ENCODE measurements at places on chromosomes 3 and 15.

DNA sequence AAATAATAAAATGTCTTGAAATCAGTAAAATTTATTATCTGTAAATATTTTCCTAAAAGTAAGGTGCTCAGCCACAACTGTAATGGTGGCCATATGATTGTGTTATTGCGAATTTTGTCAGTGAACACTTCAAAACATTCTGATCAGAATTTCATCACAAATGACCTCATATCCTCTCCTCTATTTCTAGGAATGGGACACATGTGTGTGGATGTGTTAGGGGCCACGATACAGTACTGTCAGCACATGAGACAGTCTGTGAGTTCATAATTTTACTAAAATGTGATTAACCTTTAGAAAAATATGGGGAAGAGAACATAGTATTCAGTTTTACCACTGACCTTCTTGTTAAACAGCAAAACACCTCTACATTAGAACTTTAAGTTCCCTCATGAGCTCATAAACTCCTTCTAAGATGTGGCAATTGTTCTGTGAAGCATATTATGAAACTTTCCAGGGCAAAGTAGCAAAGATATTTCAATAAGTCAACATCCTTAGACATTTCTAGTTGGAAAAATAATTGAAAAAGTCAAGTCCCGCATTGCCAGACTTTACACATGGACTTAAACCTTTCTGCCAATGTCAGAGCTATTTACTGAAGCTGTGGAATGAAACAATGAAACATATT is 158.2 kb upstream of the ABI3BP start:
- no peak for DNase-seq

GRCh38 chr3:136562026-136562425 is 190.2 kb downstream of the STAG1 start:
- DNase-seq, result no peak

DNA sequence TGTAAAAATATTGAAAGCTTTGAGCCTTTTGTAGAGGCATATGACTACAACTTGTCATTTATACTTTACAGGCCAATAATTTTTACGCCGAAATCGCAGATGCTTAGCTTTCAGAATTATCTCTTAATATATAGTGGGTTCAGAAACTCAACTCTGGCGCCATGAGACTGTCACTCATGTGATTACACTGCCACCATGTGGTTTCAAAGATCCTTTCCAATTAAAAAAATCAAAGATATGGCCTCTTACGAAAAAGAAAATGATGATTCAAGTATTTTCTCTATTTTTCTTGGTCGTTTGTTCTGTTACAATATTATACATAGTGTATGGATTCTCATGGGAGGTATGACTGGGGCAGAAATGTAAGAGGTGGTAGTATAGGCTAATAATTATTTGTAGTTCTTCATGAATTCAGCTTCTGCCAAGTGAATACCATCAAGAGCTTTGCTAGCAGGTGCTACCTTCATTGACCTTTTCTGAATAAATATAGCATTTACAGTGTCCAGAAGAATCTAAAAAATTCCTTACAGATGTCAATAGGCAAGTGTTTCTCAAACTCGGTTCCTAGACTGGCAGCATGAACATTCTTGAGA is 751.7 kb upstream of the GOLIM4 start:
- DNase-seq, result no peak

- no peak for DNase-seq
These were observed 3.3 kb upstream of the GLB1 start for GRCh38 chr3:33100229-33100628.

GRCh38 chr15:75669191-75669878 is 21.6 kb downstream of the SNX33 start:
- no peak for DNase-seq

DNA sequence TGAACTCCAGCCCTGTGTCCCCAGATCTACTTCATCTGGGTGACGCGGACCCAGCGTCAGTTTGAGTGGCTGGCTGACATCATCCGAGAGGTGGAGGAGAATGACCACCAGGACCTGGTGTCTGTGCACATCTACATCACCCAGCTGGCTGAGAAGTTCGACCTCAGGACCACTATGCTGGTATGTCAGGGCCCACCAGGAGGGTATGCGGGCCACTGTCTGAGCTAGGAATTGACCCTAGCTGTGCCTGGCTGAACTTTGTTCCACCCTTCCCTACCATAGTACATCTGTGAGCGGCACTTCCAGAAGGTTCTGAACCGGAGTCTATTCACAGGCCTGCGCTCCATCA is 24.3 kb downstream of the SHF start:
- DNase-seq, result no peak

GRCh38 chr3:157405457-157405856 is 31.2 kb upstream of the PTX3 start:
- no peak for DNase-seq

GRCh38 chr15:53457479-53457878 is 302.0 kb downstream of the WDR72 start:
- no peak for DNase-seq

- no peak for DNase-seq
These were observed 15.3 kb upstream of the RTP4 start for GRCh38 chr3:187352581-187353575.

DNA sequence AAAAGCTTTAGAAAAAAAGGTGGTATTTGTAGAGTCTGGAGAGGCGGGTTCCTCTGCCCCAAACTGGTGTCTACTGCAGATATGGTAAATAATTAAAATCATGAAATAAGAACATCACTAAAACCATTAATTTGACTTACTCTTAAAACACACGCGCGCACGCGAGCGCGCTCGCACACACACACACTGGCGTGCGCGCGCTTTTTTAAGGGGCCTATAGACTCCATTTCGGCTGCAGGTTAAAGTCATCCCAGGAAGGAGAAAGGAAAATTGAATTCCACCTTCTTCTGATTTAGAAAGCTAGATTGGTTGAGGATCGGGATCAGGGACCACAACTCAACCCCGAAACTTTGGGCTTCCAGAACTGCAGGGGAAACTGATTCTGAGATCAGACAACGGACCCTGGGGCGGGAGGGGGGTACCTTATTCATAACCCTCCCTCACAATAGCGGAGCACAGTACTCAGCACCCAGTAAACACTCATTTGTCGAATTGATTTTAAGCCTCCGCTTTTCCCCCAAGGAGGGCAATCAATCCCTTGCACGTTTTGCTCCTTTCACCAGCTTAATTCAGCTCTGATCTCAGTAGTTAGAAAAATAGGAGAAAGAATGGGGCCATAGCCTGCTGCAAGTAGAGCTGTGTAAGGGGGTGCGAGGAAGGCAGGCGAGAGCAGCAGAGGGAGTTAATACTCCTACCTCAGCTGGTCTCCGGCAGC is 509 bp upstream of the LRRC3B start:
- no peak for DNase-seq

GRCh38 chr15:75966073-75966472 is 46.2 kb downstream of the NRG4 start:
- no peak for DNase-seq

DNA sequence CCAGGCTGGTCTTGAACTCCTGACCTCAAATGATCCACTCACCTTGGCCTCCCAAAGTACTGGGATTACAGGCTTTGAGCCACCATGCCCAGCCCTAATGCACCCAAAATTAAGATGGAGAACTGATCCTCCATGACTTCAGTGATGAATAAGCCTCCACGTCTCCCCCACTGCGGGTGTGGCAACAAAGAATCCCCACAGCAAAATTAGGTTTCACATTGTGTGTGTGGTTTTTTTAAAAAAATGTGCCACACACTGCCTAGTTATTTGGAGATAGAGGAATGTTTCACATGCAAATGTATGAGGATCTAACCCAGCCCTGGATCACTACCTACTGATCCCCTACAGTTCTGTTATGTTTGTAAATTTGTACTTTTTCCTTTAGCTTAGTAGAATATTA is 17.3 kb downstream of the HDAC11 start:
- DNase-seq, result no peak

- DNase-seq, result no peak
These were observed 84.2 kb upstream of the TBL1XR1 start for GRCh38 chr3:177281292-177282118.

DNA sequence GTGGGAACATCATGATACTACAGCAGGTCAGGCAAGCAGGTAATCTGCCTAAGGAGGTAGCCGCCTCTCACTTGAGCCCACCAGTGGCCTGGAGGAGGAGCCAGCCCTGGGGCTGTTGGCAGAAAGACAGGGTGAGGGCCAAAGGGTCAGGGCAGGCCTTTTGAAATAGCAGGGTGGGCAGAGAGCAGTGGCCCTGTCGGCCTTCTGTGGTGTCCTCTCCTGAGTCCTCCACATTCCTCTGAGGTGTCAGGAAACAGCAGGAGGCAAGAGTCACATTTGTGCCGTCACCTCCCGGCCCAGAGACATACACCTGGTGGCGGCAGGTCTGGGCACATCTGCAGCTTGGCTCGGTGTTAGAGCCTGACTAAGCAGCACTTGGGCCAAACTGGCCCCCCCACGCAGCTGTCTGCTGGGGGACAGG is 3.9 kb upstream of the BNC1 start:
- DNase-seq, result no peak

GRCh38 chr3:183931881-183932280 is 47.2 kb upstream of the PARL start:
- DNase-seq, result no peak

DNA sequence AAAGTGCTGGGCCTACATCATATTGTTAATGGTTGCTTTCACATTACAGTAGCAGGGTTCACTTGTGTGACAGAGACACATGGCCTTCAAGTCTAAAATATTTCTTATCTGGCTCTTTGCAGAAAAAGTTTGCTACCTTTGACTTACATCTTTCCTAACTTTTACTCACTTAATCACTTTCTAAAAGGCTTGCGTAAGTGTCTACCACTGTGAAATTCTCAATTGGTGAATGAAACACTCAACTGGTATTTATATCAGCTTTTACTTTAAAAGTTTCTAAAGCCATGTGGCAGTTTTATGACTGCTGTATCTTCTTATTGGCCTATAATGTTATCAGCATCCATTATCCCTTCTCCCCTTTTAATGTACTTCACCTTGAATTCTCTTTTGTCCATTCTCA is 554.5 kb downstream of the ZIC1 start:
- no peak for DNase-seq

Data from DMS79 (cell line).